Germinal center (tissue), 1 donor: ENCODE measurements at places on chromosomes 2 and 18.

DNA sequence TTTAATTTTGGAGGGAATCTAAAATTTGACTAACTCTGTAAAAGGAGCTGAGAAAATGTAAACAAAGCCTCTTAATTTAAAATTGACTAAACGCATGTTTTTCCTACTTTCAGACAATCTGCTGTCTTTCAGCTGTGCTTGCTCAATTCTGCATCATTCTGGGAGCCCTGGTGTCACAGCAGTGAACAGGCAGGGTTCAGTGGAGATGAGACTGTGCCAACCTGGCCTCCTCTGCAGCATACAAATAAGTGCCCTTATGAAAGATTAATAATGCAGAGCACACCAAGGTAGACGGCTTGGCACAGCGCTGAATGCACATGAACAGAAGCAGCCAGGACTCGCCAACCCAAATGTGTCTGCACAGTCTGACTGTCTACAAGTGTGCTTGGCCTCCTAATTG lies 222.0 kb upstream of the CHAC2 start:
- no peak for DNase-seq

DNA sequence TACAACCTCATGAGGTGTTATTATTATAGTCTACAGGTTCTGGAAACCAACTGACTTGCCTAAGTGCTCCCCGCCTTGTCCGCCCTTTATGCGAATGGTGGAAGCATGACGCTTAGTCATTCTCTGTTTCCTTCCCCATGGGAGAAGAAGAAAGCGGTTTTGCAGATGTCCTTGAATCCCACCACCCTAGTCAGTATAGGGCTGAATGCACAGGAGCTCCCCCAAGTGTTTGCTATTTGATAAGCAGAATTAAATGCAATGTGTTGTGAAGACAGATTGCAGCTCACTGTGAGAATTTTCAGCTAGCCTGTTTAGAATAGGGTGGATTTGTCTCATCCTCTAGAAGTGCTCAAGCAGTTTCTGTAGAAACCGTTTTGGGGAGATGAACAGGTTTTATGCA lies 652.0 kb downstream of the DCC start:
- no peak for DNase-seq

DNA sequence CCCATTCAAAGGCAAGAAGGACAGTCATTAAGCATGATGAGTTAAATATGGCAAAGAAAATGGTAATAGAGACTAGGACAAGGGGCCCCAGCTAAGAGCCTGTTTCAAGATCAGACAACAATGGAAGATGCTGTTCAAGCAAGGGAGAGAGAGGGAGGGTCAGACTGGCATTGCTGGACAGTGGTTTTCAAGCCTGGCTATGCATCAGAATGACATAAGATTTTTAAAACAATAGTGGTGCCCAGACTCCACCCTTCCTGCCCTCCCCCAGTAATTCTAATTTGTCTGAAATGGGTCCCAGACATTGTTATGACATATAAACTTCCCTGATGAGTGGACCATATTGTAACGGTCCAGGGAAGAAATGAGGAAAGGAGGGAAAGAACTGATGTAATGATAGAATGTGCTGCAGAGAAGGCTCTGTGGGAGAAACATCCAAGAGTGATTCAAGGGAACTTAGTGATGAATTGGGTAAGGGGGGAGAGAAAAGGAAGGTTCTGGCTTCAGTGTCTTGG lies 112.9 kb upstream of the TRIB2 start:
- no peak for DNase-seq

- no peak for DNase-seq
Observed at GRCh38 chr2:37786854-37787253, 115.4 kb upstream of the CDC42EP3 start.

GRCh38 chr18:46320928-46321711 lies 216.9 kb downstream of the HAUS1 start:
- no peak for DNase-seq

DNA sequence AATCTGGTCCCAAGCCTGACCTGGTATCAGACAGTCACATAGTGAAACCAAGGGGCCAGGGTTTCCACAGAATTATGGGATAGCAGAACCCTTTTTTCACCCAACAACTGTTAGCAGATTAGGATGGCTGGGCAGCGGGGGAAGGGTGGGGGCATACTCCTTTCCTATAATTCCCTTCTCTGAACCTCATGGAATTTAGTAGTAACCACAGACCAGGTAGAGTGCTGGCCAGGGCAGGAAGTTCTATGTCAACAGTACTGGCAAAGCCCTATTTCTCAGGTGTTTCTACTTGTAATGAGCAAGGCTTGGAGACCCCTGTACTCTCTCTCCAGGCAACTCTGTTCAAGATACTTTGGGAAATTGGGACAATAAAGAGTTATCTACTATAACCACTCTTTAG lies 174.6 kb downstream of the THADA start:
- DNase-seq, result no peak

DNA sequence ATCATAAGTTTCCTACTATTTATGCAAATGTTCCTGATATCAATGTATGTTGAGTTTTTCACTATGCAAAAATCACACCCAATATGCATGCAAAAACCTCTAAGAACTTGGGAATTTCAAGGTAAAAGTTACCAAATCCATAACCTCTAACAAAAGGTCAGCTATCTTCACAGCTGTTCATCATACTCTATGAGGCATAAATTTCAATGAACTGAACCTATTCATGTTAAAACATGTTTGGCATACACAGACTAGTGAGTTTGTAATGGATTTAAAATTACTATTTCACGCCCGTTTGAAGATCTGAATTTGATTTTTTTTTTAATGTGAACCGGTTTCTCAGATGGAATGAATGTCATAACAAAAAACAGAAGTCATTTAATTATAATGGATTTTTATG lies 100.2 kb downstream of the ATAD2B start:
- DNase-seq, result no peak

- no peak for DNase-seq
Observed at GRCh38 chr18:34196256-34196655, 28.5 kb downstream of the NOL4 start.
